ENCODE measurements at places on chromosomes 2 and 18.
A peak's percentile ranks its signal among the peaks of the same experiment; 100 is the strongest.

GRCh38 chr2:33033606-33034081 is 86.9 kb downstream of the LTBP1 start:
- peak; percentile 64 for DNase-seq

GRCh38 chr2:85577386-85578242 is at the start of gene VAMP8:
VAMP8 (plus strand) TSS chr2:85577586; CDS start chr2:85577647, 61 bp downstream.
- DNase-seq, result peak; percentile 43

DNA sequence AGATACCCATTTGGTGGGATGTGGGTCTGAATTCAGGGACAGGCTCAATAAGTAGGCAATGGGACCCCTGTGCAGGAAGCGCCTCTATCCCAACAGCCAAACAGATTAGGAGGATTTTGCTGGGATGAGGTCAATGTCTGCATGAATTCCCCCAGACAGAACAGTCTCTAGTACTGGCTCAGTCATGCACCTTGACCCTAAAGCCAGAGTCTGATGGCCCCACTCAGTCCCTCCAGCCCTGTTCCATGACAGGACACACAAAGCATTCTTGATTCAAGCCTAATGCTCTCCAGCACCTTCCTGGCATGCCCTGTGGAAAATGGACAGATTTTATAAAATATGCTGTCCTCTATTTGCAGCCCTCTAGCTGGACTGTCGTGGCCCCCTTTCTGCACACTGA is 49.8 kb upstream of the RAB6D start:
- no peak for DNase-seq

- no peak for DNase-seq
Observed at GRCh38 chr2:207484444-207485391, 45.0 kb upstream of the CREB1 start.

DNA sequence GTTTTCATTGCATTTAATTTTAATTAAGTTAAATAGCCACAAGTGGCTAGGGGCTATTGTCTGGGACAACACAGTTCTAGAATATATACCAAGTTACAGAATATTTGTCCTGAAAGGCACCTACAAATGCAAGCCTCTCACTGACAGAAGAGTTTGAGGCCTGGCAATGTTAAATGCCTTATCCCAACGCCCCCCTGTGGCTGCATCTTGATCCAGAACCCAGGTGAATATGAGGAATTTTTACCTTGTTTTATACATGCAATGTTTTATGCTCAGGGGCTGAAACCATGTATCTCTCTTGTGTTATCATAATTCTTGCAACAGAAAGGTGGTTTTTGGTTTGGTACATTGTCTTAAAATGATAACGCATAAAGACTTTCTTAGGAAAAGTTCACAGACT is 71.8 kb upstream of the SEC11C start:
- DNase-seq, result no peak

GRCh38 chr18:79524181-79525078 is 128.7 kb downstream of the NFATC1 start:
- DNase-seq, result no peak

GRCh38 chr2:71358931-71359671 is 27.5 kb downstream of the ZNF638 start:
- DNase-seq, result peak; percentile 90

- DNase-seq, result peak; percentile 48
Observed at GRCh38 chr18:59996370-59996966, 96.7 kb downstream of the PMAIP1 start.

GRCh38 chr2:50962731-50963130 is 69.2 kb downstream of the NRXN1 start:
- DNase-seq, result no peak

DNA sequence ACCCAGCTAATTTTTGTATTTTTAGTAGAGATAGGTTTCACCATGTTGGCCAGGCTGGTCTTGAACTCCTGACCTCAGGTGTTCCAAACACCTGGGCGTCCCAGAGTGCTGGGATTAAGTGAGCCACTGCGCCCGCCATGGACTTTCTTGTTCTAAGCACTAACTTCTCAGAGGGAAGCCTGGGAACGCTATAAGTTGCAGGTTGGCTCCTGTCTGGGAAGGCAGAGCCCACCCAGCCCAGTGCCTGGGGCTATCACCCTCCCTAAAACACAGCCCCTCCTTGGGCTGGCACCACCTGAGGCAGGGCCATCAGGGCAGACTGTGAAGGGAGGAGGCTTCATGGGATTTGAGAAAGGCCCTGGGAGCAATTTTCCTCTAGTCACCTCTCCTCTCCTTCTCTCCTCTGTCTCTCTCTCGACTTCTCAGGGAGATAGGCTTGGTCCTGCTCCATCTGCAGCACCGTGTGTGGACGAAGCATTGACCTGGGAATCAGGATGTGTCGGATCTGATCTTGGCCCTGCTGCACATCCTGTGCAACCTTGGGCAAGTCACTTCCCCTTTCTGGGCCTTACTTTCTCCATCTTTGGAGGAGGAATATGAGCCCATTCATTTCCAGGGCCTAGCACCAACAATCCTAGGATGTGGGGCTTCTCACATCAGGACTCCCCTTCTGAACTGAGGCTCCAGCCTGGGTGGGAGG is 10.9 kb downstream of the PSD4 start:
- no peak for DNase-seq

DNA sequence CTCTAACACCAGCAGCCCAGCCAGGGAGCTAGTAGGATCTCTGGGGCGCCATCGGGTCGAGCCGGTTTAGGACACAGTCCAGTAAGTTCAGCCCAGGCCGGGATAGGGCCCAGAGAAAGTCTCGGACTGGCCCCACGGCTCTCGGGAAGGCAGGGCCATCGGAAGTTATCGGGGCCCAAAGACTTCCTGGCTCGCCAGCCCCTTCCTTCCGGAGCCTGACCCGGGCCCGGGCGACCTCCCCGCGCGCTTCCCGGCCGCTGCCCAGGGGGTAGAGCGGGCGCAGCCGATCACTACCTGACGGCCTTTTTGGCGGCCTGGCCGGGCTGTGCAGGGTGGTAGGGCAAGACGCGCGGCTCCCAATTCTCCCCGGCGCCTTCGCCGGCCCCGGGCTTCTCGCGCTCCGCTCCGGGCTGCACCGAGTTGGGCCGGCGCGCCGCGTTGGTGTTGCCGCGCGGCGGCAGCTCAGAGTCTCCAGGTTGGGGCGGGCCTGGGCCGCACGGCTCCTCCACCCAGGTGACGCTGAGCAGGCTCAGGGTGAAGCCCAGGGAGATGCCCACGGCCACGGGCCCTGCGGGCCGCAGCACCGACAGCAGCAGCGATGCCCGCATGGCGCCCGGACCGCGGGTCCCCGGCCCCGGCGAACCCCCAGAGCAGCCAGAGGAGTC is 546 bp downstream of the CHPF start:
- DNase-seq, result no peak

DNA sequence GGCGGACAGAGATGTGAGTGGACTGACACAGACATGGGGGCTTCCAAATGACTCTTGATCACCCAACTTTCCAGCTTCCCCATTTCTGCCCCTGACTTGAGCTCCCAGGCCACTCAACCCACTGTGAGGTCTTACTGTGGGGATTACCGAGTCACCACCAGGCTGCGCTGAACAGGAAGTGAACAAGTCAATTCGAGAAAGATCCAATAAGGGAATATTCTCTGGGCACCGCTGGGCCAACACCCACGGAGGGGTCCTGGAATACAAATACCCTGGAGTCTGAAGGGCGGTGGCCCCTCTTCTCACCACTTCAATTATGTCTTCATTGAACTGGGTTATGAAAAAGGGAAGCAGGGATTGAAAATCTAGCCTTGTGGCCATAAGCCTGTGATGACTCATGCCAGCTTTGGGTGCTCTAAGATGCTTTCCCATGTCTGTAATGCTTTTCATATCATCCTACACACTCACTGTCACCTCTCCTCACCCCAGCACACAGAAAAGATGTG is 37.7 kb downstream of the BCL11A start:
- DNase-seq, result peak; percentile 84

DNA sequence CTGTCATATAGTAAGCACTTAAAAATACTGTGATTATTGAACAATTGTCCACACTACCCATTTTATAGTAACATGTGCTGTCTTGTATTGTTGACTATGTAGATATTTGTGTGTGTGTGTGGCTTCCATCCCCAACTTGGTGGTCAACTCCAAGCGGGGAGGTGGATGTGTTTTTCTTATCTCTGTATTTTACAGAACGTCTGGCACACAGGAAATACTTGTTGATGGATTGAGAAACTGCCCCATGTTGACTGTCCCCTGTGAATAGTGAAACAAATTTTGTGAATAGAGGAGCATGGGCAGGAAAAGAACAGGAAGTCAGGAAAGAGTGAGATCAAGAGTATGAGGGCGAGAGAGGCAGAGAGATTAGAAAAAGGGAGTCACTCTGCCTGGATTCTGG is 83.6 kb downstream of the CELF4 start:
- no peak for DNase-seq

DNA sequence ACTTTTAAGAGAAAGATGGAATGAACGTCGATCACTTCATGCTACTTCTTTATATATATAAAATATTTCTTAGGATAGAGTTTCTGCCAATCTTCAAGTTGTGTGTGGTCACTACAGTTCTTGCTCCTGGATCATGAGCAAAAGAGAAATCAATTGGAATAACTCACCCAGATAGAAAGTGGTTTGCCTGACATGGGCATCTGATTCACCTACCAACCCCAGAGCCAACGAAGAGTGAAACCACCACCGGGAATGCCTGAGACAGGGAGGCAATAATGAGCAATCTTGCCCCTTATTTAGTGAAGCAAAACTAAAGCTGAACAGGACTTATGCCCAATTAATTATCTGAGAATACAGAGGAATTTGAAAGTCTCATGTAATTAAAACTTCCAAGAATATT is 250.2 kb upstream of the REG3G start:
- DNase-seq, result no peak

GRCh38 chr2:99861376-99861760 is 281.0 kb downstream of the AFF3 start:
- DNase-seq, result peak; percentile 43

DNA sequence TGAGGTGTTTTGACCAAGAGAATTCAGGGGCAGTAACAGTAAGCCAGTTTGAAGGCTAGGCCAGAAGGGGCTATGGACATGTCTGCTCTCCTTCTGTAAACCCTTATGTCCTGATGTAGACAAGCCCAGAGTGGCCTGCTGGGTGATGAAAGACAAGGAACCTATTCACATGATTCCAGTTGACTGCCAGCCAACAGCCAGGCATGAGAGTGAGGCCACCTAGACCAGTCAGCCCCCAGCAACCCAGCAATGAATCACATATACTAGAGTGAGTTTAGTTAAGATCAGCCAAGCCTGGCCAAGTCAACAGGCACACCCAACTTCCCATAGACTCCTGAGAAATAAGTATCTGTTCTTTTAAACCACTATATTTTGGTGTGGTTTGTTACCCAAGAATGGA is 1889.7 kb upstream of the CELF4 start:
- DNase-seq, result peak; percentile 66

DNA sequence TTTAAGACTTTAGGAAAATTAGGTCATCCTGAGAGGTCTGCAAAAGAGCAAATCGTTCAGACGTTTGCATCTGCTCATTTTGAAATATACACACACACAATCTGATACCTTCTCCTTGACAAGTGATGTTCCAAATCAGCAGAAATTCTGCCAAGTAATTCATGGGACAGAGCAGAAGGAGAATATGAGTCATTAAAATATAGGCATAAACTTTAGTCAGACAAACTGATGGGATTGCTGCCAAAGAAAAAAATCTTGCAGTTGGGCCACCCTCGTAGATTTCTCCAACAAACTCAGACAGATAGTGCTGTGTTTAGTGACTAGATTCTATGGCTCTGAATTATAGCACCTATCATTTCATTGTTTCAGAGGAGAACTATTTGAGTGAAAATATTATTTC is 336.3 kb downstream of the NYAP2 start:
- peak; percentile 94 for DNase-seq

- DNase-seq, result no peak
Observed at GRCh38 chr2:178589335-178589734, 109.1 kb downstream of the PLEKHA3 start.

GRCh38 chr2:237486819-237487448 is at the start of gene MLPH:
MLPH (plus strand) TSS chr2:237487251; CDS start chr2:237493427, 6,176 bp downstream.
- peak; percentile 46 for DNase-seq

DNA sequence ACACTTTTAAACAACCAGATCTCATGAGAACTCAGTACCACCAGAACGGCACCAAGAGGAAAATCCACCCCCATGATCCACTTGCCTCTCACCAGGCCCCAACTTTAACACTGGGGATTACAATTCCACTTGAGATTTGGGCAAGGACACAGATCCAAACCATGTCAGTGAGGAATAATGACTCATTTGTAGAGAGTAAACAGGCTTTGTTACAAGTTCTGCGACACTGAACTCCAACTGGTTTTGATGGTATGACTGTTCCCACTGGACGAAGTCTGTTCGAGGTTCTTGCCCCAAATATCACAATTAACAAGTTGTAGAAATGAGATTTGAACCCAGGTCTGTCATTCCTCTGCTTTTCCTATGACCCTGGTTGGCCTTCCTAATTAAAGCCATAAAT is 718.1 kb upstream of the ID2 start:
- DNase-seq, result no peak

DNA sequence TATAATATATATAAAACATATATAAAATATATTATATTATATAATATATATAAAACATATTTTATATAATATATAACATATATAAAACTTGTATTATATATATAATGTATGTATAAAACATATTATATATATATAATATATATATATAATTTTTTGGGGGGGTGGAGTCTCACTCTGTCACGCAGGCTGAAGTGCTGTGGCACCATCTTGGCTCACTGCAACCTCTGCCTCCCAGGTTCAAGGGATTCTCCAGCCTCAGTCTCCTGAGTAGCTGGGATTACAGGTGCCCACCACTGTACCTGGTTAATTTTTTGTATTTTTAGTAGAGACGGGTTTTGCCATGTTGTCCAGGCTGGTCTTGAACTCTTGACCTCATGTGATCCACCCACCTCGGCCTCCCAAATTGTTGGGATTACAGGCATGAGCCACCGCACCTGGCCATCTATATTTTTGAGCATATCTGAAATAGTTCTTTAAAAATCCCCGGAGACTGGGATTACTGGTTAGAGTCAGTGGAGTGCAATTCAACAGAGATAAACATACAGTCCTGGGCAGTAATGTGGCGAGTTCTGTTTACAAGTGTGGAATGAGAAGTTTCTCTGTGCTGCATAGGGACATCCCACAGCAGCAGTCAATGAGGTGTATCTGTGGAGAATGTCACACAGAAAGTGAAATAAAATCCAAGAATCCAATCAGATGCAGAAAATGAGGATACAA is 208.4 kb downstream of the MYCN start:
- no peak for DNase-seq

- no peak for DNase-seq
Observed at GRCh38 chr2:152560166-152560565, 157.1 kb downstream of the PRPF40A start.

GRCh38 chr18:53799134-53799533 is 425.3 kb downstream of the MBD2 start:
- no peak for DNase-seq

GRCh38 chr2:113692698-113693428 is 63.6 kb downstream of the SLC35F5 start:
- DNase-seq, result no peak

Measured in amniotic epithelial cell (primary cell).